ENCODE measurements at places on chromosomes 2 and 18.

DNA sequence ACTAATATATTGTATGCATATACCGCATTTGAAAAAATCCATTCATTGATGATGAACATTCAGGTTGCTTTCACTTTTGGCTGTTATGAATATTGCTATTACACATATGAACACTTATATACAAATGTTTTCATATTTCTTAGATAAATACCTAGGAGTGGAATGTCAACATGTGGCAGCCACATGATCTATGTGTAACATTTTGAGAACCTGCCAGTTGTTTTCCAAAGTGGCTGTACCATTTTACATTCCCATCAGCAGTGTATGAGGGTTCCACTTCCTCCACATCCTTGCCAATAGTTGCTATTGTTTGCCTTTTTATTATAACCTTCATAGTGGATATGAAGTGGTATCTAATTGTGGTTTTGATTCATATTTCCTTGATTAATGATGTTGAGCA is 40.5 kb downstream of the CCDC85A start:
- no peak for DNase-seq

DNA sequence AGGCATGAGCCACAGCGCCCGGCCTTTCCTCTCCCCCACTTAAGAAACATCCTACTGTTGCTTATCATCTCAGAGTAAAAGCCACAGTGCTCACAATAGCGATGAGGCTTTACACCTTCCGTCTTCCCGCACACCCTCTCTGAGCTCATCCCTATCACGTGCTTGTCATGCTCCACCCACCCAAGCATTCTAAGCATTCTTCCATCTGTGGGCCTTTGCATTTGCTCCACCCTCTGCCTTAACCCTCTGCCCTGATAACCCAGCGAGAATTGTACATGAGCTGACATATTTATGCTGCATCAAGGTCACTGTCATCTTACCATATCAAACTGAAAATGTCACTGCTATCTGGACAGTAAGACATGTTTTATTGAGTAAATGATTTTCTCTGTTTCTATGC is 22.6 kb downstream of the FOXI3 start:
- DNase-seq = no peak

GRCh38 chr2:118014492-118014824 is 588 bp upstream of the CCDC93 start:
- no peak for DNase-seq

- DNase-seq = peak; percentile 60
Observed at GRCh38 chr2:32061973-32062861, 1.1 kb upstream of the SPAST start.

GRCh38 chr2:203446071-203446481 is 89.0 kb downstream of the RAPH1 start:
- peak; percentile 75 for DNase-seq

DNA sequence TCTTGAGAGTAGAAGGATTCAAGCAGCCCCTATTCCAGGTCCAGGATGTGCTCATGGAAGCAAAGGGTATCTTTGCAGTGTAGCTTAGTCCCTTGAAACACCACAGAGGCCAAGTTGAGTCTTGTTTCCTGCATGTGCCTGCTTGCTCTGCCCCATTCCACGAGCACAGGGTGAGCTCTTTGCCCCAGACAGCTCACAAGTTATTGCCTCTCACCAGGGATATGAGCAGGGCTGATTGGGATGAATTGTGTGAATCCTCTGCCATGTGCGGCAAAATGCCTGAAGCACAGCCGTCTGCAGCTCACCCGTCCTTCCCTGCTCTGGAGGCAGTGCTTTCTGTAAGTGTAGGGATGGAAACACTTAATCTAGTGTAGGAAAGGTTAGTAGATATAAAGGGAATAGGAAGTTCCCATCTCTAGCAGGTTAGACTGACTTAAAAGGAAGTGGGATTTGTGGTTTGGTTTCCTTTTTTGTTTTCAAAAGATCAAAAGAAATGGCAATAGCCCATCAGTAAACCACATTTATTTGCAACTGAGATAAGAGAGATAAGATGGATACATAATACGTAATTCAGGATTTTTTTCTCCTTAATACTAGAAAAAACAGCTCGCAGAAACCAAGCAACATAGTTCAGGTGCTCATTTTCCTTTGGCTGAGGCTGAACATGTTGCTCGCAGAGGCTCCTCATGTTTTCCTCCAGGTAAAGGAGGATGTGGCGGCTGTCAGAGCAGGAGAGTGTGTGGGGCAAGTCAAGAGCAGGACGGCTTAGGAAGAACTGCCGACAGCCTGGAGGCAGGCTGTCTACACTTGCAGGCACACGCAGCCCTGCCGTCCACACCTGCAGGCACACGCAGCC is 41.4 kb downstream of the TMEM182 start:
- no peak for DNase-seq

GRCh38 chr2:23221236-23221635 is 163.7 kb upstream of the KLHL29 start:
- no peak for DNase-seq

- peak; percentile 2 for DNase-seq
Observed at GRCh38 chr2:47595687-47596086, 187.3 kb upstream of the MSH6 start.

DNA sequence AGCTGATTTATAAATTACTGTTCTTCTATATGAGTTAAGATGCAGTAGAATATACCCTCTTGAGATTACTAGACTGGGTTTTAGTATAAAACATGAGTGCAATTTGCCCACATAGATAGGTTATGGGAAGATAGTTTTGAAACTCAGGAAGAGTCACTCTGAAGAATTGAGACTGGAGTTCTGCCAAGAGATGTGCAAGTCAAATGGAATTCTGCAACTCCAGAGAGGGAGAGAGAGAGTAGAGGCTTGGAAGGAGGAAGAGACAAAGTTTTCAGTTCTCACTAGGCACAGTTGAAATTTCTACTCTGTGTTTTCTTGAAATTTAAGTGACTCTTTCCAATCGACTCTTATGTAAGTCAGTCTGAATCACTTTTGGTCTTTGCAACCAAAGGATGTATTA is 878.8 kb downstream of the TSN start:
- peak; percentile 90 for DNase-seq

DNA sequence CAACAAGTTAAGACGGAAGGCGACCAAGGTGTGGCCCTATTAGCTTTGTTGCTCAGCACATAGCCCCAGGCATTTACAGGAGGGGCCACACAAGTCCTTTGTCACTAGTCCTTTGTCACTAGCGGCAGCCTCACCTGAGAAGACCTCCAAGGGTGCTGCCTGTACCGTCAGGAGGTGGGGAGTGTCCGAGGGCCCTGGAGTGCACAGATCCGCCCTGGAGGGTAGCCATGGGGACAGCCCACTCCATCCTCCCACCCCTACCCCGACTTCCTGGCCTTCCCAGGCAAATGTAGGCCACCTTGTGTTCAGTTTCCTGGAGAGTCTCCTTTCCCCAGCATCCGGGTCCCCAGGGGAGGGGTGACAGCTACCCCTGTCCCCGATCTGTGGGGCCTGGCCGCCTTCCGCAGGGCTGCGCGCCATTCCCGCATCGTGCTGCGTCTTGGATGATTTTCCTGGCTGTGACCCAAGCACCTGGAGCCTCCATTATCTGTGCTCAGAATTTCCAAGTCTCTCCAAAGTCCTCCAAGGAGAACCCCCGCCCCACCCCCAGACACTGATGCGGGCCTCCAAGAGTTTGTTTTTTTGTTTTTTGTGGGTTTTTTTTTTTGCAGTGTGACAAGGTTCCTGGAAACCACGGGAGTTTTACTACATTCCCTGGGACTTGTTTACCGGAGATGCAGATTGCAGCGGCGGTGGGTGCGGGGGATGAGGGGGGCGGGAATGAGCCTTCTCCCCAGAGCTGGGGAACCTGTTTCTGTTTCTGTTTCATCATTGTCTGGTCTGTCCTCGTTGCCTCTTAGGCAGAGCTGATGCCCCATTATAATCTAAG is 28.6 kb downstream of the TEX44 start:
- DNase-seq = peak; percentile 58

- no peak for DNase-seq
Observed at GRCh38 chr2:214839464-214839863, 30.0 kb upstream of the BARD1 start.

GRCh38 chr2:48572816-48573215 is 42.9 kb downstream of the STON1 start:
- DNase-seq = no peak

DNA sequence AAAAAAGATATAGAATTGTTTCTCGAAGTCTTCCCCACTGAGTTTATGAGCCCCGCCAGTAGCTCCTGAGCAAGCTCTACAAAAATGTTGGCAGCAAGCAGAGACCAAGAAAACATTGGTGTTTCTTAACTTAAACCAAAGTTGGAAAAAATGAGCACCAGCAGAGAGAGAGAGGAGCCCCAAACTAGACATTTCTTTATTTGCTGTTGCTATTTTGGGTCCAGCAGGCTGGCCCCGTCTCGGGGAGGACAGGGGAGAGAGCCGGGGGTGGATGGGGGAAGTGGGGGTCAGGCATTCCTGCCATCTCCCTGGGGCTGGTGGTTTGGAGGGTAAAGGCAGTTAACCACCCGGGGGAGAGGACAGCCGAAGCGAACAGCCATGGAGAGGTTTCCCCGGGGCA is 113.0 kb downstream of the DYSF start:
- DNase-seq = peak; percentile 56

DNA sequence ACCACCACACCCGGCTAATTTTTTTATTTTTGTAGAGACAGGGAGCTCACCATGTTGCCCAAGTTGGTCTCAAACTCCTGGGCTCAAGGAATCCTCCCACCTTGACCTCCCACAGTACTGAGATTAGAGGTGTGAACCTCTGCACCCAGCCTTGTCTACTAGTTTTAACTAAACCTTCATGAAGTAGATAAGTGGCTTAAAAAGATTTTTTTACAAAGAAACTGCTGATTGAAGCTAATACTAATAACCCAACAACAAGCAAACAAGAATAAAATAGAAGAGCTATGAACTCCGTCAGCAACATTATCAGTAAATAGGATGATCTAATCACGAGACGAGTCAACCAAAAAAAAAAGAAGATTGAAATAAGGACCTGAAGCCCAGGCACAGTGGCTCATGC is 18.8 kb downstream of the NDUFB3 start:
- DNase-seq = no peak

- peak; percentile 17 for DNase-seq
Observed at GRCh38 chr2:184685999-184686841, 87.9 kb downstream of the ZNF804A start.

DNA sequence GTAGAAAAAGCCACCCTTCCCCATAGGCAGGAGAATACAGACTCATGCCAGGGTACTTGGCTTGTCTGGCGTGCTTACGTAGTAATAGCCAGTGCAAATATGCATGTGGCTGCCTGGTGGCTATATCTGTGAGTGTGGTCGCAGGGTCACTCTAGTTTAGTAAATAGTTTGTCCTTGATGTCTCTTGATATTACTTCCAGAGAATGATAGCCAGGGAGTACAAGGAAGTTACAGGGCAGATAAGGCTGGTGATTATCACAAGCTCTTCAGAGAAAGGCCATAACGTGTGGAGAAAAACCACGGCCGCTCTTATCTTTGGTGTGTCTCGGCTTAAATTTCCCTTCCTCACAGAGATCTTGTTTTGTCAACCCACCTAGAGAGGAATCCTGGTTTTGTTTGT is 54.3 kb upstream of the SLC39A10 start:
- DNase-seq = no peak

- DNase-seq = no peak
Observed at GRCh38 chr18:66168685-66169235, 417.9 kb downstream of the CDH7 start.

GRCh38 chr2:189232759-189233406 is 53.3 kb upstream of the COL5A2 start:
- no peak for DNase-seq

DNA sequence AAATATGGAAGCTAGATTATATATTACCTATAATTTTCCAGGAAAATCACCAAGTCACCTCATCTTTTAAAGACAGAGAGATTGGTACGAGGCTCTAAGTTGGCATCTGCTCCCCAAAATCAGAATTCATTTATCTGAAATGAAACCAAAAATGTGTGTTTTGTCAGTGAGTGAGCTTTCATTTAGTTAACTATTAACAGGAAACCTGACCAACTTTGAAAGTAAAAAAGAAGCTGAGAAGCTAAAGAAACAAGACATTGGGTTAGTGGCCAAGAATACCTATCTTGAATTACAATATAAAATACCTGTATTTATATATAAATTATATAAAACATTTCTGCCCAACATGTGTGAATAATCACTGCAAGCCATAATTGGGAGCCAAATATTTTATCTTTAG is 1.9 kb downstream of the MPPE1 start:
- DNase-seq = no peak

- DNase-seq = peak; percentile 34
Observed at GRCh38 chr2:56148825-56149224, 35.0 kb upstream of the CCDC85A start.

DNA sequence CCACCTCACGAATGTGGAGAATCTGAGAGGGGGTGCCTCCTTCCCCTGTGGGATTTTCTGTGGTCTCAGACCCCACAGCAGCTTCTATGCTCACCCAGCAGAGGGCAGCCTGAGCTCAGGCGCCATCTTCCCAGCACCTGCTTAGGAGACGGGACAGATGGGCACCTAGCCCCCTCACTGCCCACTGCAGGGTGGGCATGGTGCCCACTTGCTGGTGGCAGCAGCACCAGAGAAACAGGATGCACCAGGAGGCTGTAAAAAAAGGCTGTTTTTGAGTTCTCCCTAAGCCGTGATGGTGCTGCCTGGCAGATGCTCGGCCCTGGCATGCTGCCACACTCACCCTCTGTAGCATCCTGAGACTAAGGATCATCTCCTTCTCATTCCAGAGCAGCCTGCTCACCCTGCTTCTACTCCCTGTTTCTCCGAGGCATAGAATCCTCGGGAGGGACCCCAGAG is 19.1 kb upstream of the SLC20A1 start:
- peak; percentile 77 for DNase-seq

DNA sequence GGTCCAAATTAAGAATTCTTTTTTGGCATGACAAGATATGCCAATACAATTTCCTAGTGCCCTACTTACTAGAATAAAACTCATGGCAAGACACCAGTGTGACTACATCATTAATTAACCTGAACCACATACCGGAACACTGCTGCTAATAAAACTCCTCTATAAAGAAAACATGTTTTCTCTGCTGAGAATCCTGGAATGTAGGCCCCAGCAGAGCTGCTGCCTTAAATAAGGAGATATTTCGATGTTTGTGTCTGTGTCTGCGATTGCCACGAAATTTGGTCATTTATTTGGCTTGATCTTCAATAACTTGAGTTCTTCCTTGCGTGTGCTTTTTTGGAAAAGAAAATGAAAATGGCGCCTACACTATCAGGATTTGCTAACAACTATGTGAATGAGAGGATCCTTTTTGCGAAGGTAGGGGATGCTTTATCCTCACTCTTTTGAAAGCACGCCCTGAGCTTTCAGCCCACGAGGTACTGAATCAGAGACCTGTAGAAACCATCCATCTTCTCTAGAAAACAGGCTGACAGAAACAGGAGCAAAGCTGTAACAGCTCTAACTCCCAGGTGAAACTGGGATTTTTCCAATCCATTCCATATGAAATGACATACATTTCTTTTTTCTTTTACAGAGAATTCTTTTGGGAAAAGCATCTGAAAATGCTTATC is 27.0 kb downstream of the KLF7 start:
- DNase-seq = no peak

GRCh38 chr18:58201733-58202730 is 158.0 kb downstream of the NEDD4L start:
- DNase-seq = no peak
